SJCRH30 (cell line): ENCODE measurements at places on chromosomes 3 and 15.
A peak's percentile ranks its signal among the peaks of the same experiment; 100 is the strongest.

GRCh38 chr3:158102242-158103080 is 3.8 kb downstream of the SHOX2 start:
- DNase-seq: no peak

DNA sequence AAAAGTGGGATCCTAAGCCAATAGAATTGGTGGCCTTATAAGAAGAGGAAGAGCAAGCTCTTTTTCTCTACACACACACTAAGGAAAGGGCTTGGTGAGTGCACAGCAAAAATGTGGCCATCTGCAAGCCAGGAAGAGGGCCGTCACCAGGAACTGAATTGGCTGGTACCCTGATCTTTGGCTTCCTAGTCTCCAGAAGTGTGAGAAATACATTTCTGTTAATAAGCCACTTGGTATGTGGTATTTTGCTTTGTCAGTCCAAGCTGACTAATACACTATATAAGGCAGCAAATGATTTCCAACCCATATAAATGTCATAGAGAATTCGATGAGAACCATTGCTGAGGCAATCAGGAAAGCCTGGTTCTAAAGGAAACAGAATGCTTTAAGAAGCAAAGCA is 816.3 kb upstream of the SEMA6D start:
- DNase-seq: no peak

DNA sequence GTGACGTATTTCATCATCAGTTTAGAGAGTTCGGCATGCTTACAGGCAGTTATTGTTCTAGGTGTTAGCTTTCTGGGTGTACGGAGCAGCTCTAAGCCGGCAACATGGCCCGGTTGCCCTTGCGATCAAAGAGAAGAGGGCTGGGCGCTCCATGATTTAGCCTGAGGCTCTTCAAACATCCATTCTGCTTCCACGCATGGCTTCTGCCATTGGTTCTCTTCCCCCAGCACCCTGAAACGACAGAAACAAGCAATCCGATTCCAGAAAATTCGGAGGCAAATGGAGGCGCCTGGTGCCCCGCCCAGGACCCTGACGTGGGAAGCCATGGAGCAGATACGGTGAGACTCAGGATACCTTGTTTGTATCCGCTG is 574 bp downstream of the NGRN start:
- DNase-seq: peak; percentile 49

DNA sequence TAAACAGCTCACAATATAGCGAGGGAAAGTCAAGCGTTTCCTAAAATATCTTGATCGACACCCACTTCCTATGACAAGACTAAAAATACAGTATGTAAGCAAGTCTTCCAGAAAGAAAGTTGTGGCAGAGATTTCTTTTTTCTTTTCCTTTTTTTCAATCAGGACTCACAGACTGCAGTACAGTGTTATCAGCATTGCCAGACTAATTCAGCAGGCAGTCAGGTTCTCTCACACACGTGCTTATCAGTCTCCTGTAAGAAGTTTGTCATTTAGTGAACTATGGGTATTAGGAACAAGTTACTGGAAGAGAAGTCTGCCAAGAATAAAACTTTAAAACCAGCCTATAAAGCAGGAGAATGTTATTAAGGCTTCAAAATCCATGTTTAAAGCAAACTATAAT is 32.8 kb upstream of the ZNF385D start:
- DNase-seq: no peak
